HS-27A (cell line): ENCODE measurements at places on chromosomes 13 and 19.

GRCh38 chr19:43501661-43502418, 2.7 kb downstream of the PHLDB3 start:
- DNase-seq, result no peak

DNA sequence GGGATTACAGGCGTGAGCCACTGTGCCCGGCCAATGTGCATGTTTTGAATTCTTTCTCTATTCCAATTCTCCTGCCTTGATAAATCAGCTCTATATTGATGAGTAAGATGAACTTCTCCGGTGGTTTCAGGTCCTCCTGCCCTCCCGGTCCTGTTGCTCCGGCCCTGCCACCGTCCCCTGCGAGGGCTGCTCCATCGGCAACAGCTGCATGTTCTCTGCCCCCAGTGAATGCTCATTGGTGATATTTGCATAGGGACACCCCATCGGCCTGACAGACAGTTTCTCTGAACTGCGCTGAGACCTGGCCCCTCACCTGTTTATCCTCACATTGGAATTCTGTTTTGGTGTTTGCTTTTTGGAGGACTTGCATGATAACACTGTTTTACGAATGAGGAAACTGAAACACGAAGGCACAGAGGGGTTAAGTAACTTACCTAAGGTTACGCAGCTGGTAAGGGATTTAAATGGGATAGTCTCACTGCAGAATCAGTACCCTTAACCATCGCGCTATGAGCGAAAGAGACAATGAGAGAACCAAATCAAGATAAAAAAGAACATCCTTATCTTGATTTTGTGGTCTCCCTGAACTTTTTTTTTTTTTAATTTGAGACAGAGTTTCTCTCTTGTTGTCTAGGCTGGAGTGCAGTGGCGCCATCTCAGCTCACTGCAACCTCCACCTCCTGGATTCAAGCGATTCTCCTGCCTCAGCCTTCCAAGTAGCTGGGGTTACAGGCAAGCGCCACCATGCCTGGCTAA, 32.2 kb downstream of the ZNF557 start:
- no peak for DNase-seq

DNA sequence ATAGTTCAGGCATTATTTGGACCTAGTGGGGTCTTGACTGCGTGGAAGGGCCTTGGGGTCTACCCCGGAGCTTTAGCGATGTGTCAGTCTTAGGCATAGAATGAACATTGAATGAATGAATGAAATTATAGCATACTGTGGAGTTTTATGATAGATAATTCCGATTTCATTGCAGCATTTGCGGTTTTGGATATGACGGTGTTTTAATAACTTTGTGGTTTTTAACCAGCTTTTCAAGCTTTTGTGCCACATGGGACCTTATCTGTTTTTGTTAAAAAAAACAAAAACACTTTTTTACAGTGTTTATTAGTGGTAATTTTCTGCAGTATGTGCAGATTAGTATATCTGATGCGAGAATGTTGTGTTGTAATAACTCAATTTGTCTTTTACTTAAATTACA, 696 bp downstream of the NUP58 start:
- no peak for DNase-seq

GRCh38 chr13:21426238-21426637, 32.9 kb downstream of the ZDHHC20 start:
- DNase-seq, result no peak

GRCh38 chr13:39641645-39642044, 13.8 kb upstream of the COG6 start:
- no peak for DNase-seq

GRCh38 chr19:10374931-10375330, 5.4 kb downstream of the TYK2 start:
- no peak for DNase-seq

DNA sequence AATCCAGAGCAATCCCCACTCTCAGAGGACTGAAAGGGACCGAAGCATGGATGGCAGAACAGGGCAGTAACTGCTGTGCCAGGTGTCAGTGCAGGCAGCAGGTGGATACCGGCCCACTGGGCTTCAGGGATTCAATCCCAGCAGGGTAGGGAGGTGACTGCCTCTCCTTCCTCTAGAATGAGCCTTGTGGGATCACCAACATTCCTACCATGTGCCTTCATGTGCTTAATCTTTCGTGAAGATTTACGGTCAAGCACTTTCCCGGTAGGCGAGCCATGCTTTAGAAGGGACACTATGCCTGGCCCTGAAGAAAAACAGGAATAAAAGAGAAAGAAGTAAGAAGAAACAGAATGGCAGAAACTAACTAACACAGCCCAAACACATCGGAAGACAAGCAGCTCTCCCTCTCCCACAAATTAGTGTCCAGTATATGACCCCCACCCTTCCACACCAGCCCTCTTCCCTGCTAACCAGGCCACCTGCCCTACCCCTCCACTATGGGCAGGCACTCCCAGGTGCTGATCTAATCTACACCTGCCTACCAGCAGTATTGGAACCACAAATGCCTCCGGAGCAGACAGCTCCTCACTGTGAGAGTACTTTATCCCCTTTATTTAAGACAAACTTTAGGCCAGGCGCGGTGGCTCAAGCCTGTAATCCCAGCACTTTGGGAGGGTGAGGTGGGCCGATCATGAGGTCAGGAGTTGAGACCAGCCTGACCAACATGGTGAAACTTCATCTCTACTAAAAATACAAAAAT, 162.5 kb downstream of the NUFIP1 start:
- no peak for DNase-seq

- DNase-seq, result no peak
These were observed 10.3 kb downstream of the COG6 start for GRCh38 chr13:39665763-39666162.

- no peak for DNase-seq
These were observed 6.1 kb downstream of the STK11 start for GRCh38 chr19:1211494-1212234.

GRCh38 chr13:76803831-76804230, 82.4 kb downstream of the KCTD12 start:
- no peak for DNase-seq

GRCh38 chr19:52191389-52191788, 1.5 kb downstream of the PPP2R1A start:
- DNase-seq, result no peak

- peak; percentile 41 for DNase-seq
These were observed 16.2 kb upstream of the PRODH2 start for GRCh38 chr19:35828692-35829301.

DNA sequence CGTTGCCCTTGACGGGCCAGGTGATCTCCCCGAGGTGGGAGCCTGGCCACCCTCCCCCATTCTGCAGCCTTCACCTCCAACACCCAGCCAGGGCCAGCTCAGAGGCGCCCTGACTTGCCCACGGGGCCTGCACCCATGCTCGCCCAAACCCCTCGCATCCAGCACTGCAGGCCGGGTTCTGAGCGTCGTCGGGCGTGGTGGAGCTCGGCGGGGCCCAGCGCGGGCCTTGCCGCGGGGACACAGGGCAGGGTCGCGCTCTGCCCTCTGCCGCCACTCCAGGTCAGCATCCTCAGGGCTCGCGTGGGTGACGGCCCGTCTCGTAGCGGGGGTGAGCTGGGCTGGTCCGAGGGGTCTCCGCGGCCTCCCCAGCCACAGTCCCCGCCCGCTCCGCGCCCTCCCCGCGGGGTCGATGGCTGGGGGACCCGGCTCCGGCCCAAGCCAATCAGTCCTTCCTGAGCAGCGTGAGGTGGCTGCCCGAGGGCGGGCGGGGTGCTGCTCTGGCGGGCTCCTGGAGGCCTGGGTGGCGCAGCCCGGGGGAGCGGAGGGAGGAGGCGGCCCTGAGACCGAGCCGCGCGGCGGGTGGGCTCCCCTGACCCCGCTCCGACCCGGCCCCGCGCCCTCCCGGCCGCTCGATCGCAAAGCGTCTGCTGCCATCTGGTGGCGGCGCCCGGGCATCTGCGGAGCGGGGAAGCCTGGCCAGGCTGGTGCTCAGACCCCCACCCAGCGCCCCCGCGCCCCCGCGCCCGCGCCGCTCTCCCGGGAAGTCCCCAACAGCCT, 61.4 kb downstream of the CCNE1 start:
- no peak for DNase-seq

- no peak for DNase-seq
These were observed 58.3 kb downstream of the RAP2A start for GRCh38 chr13:97492257-97492656.

- no peak for DNase-seq
These were observed 406.6 kb downstream of the TSHZ3 start for GRCh38 chr19:30942636-30943035.

GRCh38 chr13:43270130-43270830, 246.9 kb downstream of the DNAJC15 start:
- DNase-seq, result no peak

- DNase-seq, result no peak
These were observed 37.5 kb downstream of the ANKRD27 start for GRCh38 chr19:32637480-32637879.

DNA sequence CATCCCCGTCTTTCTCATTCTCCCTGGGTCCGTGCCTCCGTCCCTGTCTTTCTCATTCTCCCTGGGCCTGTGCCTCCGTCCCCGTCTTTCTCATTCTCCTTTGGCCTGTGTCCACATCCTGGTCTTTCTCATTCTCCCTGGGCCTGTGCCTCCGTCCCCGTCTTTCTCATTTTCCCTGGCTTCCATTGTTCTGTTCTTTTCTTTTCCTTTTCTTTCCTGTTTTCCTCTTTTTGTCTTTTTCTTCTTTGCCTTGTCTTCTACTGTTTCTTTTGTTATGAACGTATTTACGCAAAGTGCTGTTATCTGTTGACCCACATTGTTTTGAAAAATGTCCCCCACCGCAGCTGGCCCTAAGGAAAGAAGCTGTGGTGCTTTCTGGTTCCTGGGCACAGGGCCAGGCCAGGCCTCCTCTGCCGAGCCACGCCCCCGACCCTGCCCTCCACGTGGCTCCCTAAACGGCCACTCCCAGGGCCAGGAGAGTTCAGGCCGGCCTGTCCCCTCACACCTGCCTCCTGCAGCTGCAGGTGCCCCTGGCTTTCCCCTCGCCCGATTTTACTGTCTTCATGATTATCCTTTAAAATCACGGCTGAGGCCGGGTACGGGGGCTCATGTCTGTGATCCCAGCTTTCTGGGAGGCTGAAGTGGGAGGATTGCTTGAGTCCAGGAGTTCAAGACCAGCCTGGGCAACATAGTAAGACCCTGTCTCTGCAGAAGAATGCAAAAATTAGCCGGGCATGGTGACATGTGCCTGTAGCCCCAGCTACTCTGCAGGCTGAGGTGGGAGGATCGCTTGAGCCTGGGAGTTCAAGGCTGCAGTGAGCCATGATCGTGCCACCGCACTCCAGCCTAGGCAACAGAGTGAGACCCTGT, 14.0 kb upstream of the TMPRSS9 start:
- DNase-seq, result no peak

DNA sequence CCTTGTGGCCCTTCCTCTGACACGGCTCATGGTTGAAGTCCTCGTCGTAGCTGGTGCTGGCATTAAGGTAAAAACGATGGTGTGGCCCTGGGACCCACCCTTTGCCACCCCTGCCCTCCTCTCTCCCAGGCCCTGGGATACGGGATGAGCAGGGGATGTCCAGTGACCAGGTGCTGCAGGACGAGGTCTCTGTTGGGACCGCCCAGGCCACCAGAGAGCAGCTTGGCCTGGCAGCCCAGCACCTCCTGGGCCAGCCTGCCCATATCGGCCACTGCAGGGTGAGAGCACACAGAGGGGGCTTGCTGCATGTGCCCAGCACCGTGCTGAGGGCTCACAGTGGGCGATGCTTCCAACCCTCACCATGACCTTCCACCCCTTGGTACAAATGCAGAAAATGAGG, 6.4 kb downstream of the ACTMAP start:
- DNase-seq, result no peak

GRCh38 chr13:71255633-71256032, 611.4 kb downstream of the DACH1 start:
- DNase-seq, result no peak

DNA sequence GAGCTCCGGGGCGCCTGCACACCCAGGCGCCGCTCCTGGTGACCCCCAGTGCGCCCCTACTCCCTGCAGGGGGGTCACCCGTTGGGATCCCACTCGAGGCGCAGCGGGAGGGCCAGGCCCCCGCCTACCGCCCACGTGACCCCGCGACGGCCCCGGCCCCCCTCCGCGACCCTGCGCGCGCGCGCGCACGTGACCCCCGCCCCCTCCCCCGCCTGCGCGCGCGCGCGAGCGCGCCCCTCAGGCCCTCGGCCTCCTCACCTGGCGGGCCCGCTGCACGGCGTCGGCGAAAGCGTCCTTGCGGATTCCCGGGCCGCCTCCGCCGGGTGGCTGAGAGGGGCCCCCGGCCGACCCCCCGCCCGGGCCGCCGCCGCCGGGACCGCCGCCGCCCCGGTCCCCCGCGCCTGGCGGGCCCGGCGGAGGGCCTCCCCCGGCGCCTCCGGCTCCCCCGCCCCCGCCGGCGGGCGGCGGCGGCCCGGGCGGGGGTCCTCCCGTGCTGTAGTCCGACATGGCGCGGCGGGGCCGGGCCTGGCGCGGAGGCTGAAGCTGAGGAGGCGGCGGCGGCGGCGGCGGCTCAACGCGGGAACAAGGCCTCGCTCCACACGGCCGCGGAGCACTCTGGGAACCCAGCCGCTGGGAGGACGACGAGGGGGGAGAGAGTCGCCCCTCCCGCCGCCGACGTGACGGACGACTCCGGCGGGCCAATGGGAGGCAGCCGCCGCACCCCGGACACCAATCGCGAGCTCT, at the start of gene KHSRP:
TSS of gene KHSRP (minus strand) at position 617 of the 744 bp plus-strand sequence. CDS start at position 507, 110 bp downstream.
- DNase-seq, result no peak

GRCh38 chr13:99203601-99204579, 3.2 kb downstream of the UBAC2 start:
- no peak for DNase-seq

DNA sequence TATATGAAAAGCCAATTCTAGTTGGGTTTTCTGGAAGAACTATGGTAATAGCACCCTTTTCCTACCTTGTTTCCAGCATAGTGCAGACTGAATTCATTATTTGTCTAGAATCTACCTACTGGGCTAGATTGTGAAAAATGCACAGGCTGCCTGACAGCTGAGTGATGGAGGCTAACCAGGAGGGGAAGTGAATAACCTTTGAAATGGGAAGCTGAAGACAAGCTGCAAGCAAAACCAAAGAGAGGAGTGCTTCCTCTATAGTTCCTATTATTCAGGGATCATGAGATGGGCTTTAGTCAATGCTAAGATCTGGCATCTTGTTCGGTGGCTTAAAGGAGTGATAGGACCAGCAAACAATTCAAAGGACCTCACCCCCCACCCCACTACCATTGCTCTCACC, 26.9 kb downstream of the MZT1 start:
- DNase-seq, result no peak

- DNase-seq, result no peak
These were observed 74.2 kb downstream of the FRY start for GRCh38 chr13:32105653-32106313.

- DNase-seq, result peak; percentile 76
These were observed 45.7 kb upstream of the TDRD3 start for GRCh38 chr13:60351326-60351725.

DNA sequence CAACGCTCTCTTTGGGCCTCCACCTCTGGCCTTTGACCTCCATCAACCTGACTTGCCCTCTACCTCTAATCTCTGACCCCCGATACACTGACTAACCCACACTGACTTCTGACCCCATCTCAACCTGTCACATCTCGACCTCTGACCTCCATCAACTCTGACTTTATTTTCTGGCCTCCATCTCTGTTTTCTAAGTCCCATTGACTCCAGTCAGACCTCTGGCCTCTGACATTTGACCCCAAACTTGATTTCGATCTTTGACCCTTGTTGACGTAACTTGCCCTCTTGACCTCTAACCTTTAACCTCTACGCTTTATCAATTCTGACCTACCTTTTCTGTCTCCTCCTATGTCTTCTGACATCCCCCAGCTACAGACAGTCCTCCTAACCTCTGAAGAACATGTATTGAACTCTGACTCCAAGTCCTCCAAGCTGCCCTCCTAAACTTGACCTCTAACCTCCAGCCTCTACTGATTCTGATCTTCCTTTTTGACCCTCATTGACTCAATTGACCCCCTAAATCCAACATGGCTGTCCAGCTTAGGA, 780 bp downstream of the ACP4 start:
- DNase-seq, result no peak
